Fibroblast of skin of scalp (primary cell): ENCODE measurements at places on chromosomes 1 and 21.
A peak's percentile ranks its signal among the peaks of the same experiment; 100 is the strongest.

- DNase-seq, result no peak
These were observed 8.4 kb downstream of the COQ8A start for GRCh38 chr1:226948480-226948879.

GRCh38 chr21:44738621-44739020, 27.2 kb upstream of the TSPEAR start:
- DNase-seq, result no peak

DNA sequence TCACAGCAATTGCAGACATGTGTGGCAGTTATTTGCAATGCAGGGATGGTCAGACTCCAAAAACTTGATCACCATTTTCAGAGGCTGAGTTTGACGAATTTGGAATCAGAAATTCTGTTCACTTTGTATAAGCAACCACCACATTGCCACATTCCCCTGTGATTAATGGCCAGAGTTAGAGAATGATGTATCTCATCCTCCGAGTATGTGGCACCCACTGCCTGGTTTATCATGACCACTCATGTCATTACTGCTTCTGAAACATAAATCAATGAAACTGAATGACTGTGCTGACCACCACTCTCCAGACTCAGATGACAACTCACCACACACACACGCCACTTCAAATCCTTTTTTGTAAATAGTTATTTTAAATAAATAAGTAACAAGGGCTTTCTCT, 66.6 kb upstream of the CACHD1 start:
- DNase-seq, result peak; percentile 59

DNA sequence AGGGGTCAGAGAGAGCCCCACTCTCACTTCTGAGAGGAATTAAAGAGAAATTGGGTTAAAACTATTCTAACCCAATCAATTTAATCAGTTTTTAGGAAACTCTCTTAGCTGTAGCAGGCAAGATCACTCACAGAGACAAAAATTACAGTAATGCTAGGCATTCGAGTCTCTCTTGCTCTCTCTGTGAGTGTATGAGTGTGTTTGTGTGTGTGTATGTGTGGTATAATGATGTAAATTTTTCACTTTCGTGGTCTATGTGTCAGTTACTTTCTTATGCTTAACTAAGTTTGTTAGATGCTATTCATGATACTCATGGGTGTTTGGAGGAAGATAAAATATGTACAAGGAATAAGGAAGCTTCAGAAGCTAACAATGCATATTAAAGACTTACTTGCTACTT, 131.3 kb downstream of the FASLG start:
- DNase-seq, result peak; percentile 27

DNA sequence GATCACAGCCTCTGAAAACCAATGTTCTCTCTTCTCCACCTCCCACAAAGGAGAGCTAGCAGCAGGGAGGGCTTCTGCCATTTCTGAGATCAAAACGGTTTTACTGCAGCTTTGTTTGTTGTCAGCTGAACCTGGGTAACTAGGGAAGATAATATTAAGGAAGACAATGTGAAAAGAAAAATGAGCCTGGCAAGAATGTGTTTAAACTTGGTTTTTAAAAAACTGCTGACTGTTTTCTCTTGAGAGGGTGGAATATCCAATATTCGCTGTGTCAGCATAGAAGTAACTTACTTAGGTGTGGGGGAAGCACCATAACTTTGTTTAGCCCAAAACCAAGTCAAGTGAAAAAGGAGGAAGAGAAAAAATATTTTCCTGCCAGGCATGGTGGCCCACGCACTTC, 35.8 kb upstream of the TDRD10 start:
- no peak for DNase-seq

- no peak for DNase-seq
These were observed 18.7 kb upstream of the SLAMF1 start for GRCh38 chr1:160665330-160666078.

GRCh38 chr21:42734323-42734971, 81.0 kb downstream of the PDE9A start:
- no peak for DNase-seq

GRCh38 chr1:116494745-116495144, 76.1 kb downstream of the CD58 start:
- DNase-seq, result no peak

GRCh38 chr1:231279683-231280082, 38.7 kb downstream of the GNPAT start:
- no peak for DNase-seq

DNA sequence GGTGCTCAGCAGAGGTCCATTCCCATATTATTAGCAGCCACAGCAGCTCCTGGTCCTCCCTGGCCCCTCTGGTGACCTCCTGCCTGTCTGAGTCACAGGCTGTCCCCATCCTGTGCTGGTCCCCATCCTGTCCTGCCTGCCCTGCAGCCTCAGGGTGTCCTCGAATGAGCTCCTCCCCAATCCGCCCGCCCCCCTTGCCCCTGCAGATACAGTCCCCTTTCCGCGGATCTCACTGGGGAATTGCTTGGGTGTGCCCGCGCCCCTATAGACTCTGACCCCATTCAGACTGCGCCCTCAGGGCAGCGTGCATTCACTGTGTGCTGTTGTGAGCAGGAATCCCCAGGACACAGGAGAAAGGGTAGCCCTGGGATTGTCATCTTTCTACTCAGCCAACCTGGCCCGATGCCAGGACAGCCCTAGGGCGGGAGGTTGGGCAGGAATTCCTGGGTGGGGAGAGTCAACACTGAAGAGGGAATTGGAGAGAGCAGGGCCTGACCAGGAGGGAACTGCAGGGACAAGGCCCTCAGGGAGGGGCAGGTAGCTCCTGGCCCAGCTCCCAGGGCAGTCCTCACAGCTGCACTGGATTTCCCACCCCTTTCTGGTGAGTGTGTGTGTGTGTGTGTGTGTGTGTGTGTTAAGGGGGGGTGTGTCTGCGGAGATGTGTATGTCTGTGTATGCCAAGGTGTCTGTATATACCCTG, 1.1 kb upstream of the GUCA2A start:
- DNase-seq, result peak; percentile 74

- DNase-seq, result no peak
These were observed 67.5 kb downstream of the SPAG17 start for GRCh38 chr1:118117521-118117920.

DNA sequence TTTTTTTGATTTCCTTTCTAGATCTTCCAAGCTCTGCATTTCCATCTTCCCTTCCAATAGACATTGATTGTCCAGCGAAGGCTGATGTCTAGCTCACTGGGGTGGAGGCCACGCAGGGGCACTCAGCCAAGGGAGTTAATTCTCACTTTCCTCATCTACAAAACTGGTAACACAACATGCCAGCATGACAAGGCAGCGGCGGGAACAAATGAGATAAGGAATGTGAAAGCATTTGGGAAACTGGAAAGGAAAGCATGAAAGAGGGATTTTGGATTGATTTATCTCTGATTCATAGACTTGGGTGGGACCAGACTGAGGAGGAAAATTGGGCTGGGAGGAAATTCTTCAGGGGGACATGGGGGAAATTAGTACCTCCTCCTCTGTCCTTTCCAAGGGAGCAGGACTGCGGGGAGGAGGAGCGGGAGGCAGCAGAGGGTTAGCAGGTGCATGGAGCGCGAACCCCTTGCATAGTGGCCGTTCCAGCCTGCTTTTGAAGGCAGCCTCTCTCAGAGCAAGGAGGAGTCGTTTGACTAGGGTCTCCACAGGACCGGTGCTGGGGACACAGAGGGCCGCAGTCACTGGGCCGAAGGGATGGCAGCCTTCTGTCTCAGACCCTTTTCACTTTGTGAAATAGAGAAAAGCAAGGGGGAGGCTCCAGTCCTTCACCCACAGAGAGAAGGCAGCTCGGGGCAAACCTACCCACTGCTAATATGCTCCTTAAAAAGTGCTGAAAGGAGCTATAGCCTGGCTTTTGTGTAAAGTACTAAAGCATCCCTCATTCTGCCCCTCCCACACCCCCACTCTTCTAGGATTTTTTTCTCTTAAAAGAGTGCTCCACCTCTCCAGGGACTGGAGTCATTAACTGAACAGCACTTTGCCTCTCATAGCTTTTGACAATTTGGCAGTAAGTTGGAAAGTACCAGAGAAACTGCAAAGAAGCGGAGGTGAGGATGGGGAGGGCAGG, 89.2 kb downstream of the PLXNA2 start:
- DNase-seq, result no peak

GRCh38 chr21:30689822-30690221, 28.8 kb downstream of the KRTAP21-3 start:
- DNase-seq, result no peak

- DNase-seq, result no peak
These were observed 95.9 kb downstream of the PLD5 start for GRCh38 chr1:242428399-242429190.

GRCh38 chr1:59116920-59117542, 179.9 kb upstream of the FGGY start:
- DNase-seq, result peak; percentile 74

DNA sequence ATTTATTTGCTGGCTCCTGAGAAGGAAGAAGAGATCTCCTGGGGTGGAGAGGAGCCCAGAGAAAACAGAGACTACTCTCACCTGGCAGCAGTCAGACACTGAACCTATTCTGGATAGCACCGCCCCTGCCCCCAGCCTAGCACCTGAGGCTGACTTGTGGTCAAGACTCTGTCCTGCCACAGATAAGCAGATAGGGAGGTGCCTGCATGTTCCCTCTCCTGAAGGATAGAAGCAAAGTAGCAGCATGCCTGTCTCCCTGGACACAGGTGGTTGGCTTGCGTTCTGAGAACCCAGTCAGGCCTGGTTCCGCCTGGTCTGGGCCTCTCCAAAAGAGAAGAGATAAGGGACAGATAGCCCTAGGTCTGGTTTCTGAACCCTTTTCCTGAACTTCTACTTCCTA, 1.3 kb upstream of the EFNA3 start:
- DNase-seq, result no peak

DNA sequence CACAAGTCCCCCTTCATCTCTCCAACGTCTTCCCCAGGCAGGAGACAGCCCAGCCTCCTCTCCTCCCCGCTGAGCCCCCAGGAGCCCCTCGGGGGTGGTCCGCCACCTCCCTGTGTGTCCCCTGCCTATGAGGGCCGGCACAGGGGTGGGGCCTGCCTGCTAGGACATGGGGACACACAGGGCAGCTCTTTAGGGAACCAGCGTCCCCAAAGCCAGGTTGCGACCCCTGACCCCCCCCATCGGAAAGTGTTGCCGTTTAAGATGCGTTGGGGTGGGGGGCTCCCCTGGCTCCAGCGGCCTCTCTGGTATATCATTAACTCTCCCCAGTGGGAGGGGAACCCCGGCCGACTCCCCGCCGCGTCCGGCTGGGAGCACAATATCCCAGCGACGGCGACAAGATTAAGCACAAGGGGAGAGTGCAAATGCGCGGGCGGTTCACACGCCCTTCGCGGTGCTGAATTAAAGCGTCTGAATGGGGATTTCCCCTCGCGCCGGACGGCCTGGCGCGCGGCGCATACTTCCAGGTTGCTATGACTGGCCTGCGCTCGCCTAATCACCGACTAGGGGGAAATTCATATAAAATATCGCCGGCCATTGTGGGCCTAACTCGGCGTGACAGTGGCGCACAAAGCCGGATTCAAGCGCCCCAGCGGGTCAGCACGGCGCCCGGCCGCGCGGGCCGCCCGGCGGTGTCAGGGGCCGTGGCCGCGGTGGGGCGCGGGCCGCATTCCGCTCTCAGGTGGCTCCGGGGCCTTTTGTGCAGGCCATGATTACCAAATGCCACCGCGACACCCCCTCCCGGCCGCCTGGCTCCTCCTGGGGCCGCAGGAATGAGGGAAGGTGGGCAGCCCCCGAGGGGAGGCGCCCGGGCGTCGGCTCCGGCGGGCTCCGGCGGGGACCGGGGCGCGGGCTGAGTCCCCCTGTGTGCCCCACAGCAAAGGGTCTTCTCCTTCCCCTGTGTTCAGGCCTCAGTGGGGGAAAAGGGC, 30.9 kb downstream of the WNT3A start:
- DNase-seq, result peak; percentile 9

- DNase-seq, result no peak
These were observed 146.0 kb downstream of the PEX14 start for GRCh38 chr1:10620776-10621175.

DNA sequence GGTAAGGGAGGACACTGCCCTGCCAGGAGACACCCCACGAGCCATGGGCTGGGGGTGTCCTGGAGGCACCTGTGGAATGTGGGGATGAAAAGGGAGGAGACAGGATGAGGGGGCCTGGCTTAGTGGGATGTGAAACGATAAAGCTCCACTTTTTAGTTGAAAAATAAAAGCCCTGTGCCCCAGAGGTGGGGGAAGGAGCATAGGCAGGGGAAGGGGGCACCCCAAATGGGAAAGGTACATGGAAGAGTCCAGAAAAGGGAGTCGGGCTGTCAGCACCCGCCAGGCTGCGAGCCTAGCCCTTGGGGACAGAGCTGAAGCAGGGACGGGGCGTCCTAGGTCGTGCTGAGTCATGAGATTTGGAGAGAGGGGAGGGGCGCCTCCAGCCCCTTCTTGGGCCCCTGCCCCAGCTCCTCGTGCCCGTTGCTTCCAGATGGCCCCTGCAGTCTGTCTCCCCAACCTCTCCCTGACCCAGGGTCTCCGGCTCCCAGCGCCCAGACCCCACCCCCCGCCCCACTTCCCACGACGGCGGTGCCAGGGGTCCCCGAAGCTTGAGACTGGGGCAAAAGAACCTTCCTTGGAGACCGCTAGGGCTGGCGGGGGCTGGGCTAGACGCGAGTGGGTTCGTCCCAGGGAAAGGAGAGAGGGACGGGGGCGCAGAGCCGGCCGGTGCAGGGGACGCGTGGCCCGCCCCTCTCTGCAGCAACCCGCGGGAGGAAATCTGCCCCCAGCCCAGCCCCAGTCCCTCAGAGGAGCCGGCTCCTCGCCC, 795 bp downstream of the SYT2 start:
- no peak for DNase-seq

GRCh38 chr1:184533049-184533448, 146.2 kb downstream of the C1orf21 start:
- DNase-seq, result no peak
